ENCODE measurements at places on chromosomes 4 and X. TPM values are rescaled to one million over a fixed set of nuclear protein-coding genes. Genes with fewer than 3 reads are reported as not detected.

Gene BEND2
- total RNA-seq: not detected

DNA sequence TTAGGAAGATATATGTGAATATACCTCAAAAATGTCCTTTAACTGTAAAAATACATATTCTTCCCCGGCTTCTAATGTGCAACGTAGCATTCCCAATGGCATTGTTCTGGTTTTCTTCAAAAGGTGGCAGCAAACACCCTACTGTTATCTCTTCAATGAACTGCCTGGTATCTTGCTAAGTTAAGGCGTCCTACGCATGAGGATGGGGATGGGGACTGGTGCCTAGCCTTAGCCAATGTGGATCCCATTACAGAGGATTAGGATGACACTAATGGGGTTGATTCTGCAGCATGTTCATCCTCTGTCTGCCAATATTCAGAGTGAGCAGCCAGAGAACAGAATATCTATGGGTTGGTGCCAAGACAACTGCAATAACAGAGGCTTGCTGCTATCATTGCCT, 334.9 kb upstream of the ADGRL3 start:
- DNase-seq: no peak

DNA sequence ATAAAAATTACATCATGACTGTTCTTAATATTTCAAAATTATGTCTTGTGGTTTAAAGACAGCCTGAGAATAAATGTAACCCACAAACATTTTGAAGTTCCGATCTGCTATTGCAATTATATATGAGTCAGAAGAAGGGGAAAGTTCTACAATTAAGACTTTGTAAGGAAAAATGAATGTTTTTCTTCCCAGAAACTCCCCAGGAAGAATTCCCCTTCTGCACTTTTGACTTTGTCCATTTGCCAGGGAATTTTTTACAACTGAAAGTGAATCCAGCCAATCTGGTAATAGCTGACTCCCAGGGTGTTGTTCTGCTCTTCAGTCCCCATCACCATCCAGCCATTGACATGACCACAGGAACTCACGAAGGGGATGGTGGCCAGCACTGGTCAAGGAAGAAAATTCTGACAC, 61.6 kb upstream of the NOCT start:
- no peak for DNase-seq

DNA sequence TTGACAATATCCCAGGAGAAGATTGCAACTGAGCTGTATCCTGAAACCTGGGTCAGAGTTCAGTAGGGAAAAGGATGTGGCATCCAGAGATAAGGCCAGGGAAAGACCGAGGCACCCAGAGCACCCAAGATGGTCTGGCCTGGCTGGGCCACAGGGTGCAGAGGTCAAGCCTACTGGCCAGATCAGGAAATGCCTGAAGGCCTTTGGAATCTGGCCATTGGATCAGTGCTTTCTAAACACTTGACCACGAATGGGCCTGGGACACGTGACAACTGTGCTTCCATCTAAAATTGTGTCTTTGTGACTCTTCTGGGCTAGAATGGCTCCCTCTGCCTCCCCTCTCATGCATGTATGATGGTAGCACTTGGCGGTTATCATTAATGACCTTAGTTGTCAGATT, 316.9 kb downstream of the EVC2 start:
- no peak for DNase-seq

GRCh38 chr4:122583906-122584305, 37.0 kb downstream of the IL21 start:
- DNase-seq: no peak

Gene AMBN
- total RNA-seq: not detected

Gene TMEM31
- total RNA-seq: not detected

DNA sequence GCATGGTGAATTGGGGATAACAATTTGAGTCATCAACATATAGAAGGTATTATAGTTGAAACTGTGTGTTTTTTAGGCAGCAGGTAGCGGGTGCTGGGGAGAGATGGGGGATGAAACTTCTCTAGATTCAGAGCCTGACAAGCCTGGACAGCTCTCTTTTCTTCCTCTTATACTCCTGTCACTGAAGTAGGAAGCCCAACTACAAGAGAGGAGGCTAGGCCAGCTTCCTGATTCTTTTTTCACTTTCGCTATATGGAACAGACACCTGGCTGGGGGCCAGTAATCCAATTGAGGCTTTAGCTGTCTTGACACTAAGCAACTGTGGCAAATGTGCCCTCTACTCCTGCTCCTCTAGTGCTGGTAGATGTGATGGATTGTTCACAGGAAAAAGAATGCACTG, 69.2 kb downstream of the PHKA1 start:
- no peak for DNase-seq

DNA sequence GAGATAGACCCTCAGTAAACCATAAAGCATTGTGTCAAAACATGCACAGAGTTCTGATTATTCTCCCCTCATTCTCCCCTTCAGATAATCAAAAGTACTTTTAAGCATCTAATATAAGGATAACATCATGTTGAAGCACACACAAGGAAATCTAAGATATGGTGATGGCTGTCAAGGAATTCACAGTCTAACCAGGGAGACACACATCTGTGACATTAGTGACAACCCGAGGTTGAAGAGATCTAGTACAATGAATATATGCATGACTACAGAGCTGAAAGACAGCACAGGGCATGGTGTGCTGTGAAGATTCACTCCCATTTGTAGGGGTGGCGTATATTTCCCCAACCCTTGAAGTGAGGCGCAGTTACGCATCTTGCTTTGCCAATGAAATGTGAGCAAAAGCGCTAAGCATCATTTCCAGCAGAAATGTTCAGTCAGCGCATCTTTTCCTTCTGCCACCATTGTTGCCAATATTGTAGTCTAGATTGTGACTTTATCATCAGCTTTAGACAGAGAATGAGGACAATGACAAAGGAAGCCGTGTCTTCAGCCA, 122.0 kb downstream of the NSUN7 start:
- DNase-seq: no peak

GRCh38 chr4:4247696-4248028, 361 bp downstream of the TMEM128 start:
- DNase-seq: no peak

DNA sequence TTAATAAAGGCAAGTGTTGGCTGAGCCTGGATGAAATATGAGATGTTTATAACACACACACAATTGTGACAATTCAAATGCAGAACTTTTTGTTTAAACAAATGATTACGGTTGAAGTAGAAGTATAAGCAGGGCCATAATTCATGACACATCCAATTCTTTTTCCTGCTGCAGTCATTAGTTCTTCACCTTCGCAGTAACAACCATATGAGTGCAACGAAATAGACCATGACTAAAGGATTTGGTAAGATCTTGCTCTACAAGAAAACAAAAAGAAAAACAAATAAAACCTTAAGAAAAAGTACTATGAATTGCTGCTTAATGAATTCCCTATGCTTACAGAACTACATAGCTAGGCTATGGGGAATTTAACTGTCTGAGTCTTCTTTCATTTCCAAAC, 13.9 kb upstream of the BMPR1B start:
- no peak for DNase-seq

Gene HSD17B11
- 98.5 TPM for total RNA-seq

DNA sequence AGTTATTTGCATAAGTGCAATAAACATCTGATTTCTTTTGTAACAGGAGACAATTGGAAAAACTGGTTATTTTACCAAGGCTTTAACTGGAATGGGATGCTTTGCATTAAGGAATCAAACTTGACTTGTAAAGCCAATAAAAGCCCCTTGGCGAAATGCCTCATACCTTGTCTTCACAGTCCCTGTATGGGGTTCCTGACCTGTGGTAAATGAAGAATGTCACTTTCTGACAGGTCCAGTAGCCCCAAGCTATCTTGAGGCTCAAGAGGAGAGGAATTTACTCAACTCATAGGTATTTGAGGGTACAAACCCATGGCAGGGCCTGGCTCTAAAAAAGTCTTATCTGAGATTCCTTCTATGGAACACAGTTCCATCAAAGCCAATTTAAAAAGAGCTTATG, 78.0 kb downstream of the ACOX3 start:
- no peak for DNase-seq

DNA sequence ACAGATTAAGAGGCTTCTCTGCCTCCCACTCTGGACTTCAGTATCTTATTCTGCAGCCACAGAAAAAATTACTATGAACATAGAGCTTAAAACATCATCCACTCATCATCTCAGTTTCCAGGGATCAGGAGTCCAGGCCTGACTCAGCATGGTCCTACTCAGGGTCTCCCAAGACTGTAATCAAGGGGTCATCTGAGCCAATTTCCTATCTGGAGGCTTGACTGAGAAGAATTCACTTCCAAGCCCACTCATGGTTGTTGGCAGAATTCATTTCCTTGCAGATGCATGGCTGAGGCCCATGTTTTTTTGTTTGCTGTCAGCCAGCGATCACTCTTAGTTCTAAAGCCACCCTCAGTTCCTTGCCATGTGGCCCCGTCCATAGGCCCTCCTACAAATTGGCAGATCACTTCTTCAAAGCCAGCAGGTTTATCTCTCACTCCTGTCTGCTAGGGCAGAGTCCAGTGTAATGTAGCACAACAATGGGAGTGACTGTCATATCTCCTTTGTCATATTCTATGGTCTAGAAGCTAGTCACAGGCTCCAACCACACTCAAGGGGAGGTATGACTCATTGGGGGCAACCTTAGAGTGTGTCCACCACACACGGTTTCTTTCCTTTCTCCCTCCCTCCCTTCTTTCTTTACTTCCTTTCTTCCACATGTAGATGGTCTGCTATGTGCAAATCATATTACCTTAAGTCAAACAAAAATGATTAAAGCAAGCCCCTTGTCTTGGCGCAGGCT, 251.6 kb downstream of the QDPR start:
- no peak for DNase-seq

DNA sequence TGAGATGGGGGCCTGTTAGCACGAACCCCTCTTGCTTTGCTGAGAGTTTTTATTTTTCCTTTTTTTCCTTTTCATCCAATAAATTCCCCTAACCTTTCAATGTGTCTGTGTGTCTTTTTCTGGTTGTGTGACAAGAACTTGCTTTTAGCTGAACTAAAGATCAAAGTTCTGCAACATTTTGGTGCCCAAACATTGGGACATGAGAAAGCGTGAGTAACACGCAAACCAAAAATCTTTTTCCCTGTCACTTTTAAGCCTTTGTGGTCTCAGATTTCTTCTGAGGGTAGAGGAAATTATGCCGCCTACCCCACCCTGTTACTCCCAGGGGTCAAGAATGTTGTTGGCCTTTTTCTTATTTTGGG, 141.8 kb upstream of the CPXCR1 start:
- no peak for DNase-seq

DNA sequence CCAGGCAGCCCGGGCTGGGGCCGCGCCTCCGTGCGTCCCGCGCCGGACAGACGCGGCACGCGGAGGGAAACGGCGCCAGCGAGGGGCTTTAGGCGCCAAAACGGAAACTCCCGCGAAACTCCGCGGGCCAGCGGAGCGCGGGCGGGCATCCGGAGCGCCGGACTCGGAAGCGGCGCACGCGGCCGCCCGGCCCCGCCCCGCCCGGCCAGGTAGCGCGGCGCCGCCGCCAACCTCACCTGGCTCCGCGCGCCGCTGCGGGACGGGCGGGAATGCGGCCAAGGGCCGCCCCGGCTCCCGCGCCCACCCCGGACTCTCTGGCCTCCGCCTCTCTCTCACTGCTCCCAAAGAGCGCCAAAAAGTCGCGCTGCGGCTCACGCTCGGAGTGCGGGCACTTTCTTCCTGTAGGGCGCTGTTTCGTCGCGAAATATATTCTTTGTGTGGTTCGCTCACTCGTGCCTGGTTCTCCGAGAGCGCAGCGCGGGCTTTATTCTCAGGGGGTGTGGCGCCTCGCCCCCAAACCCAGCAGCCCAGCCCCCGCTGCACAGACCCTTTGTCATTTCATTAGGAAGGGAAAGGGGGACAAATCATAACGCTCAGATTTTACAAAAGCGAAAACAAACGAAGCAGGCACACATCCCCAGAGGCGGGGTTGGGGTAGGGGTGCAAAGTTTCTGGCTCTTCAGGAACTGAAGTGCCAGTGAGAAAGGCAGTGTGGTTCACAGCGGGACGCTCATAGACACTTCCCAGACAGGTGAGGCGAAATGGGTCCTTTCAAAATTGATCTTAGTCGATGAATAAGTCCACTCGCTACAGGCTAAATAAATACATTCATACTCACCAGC, 961 bp upstream of the MBNL3 start:
- DNase-seq: no peak

Gene GPR119
- not detected for total RNA-seq

Gene LANCL3
- total RNA-seq: 0.16 TPM

Gene GPR34
- 21.6 TPM for total RNA-seq

GRCh38 chr4:15655223-15656037, at the start of gene FBXL5:
TSS of gene FBXL5 (minus strand) at chr4:15655357. CDS start at chr4:15655287, 70 bp downstream.
- peak; percentile 46 for DNase-seq

Gene SMAD1
- total RNA-seq: 13.9 TPM

Gene BCORL1
- 5.1 TPM for total RNA-seq

- DNase-seq: no peak
These were observed 19.3 kb downstream of the SEL1L3 start for GRCh38 chr4:25843340-25844097.

DNA sequence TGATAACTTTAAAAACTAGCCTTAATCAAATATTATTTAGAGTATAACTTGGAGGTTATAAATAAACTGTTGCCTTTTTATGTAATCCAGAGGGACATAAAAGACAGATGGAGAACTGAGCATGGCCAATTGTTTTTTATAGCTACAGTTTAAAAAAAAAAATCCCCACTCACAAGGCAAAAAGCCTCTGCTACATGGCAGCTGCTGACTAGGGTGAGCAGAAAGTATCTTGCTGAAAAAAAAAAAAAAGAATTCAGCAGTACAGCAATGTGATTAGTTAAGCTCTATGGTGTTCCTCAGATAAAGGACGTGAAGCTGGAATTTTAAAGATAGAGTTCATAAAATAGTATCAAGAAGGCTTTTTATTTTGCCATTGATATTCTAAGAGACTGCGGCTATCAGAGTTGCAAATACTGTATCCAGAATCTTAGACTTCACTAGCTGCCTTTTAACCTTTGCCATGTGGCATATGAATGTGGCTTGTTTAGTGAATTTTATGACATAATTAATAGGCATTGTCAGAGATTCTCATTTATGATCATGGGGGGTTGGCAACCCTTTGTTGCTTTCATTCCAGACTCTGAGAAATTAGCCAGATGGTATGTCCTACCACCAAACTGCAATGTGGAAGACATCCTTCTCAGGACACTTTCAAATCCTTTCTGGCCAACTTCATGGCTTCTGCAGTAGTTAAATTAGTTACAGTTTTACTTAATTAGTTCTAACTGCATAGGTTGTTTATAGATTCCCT, 498.0 kb downstream of the STPG2 start:
- no peak for DNase-seq

- DNase-seq: no peak
These were observed 516.0 kb downstream of the PCDH7 start for GRCh38 chr4:31236020-31236638.

- DNase-seq: peak; percentile 60
These were observed at the start of gene NFKB1 for GRCh38 chr4:102500696-102501446. TSS of gene NFKB1 (plus strand) at chr4:102501359. CDS start at chr4:102525519, 24,160 bp downstream.
